ENCODE measurements at places on chromosomes 4 and X.

DNA sequence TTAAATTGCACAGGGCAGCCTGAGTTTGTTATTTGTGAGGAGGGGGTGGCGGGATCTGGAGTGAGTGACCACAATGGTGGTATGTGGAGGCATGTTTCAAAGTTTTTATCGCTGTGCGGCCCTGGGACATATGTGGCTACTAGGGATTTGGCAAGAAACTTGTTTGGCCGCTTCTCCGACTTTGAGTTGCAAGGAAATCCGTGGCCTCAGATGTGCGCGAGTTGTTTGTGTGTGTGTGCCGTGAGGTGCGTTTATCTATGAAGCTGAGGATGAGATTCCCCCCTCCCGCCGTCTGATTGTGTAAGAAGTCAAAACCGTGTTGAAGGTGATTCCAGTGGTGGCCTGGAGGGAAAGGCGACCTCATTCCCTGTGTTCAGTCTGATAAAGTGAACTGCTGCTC, 1.4 kb downstream of the JADE3 start:
- no peak for DNase-seq

DNA sequence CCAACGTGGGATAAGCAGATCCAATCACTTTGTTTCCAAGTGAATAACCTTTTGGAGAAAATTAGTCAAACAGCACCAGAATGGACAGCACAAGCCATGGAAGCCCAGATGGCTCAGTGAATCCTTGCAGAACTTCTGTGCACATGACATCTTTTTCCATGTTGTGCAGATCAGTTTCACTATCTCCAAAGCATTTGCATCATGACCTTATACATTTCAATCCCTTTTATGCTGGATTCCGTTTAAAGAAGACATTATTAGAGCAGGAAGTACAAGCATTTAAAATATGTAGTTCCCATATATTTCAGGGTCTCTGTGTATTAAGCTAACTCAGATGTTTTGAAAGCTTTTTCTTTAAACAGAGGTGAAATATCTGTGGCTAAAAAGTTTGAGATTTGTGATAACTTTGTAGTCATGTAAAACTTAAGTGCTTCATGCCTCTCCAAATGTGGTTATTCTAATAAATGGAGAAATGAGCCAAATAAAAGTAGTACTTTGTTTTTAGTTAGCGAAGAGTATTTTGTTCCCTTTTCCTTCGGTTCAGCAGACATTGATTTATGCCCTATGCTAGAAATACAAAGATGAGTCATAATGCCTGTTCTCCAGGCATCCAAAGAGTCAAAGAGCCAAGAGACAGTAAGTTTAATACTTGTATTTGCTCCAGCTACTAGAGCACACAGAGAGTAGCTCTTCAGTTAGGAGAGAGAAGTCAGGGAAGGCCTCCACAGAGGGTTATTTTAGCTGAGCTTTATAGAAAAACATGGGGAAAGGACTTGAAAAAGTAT, 39.0 kb downstream of the PLAC8 start:
- no peak for DNase-seq

GRCh38 chrX:32893751-32894150, 317.6 kb downstream of the DMD start:
- DNase-seq, result no peak

- DNase-seq, result no peak
Measured at GRCh38 chr4:8616831-8617230, 24.3 kb downstream of the CPZ start.

DNA sequence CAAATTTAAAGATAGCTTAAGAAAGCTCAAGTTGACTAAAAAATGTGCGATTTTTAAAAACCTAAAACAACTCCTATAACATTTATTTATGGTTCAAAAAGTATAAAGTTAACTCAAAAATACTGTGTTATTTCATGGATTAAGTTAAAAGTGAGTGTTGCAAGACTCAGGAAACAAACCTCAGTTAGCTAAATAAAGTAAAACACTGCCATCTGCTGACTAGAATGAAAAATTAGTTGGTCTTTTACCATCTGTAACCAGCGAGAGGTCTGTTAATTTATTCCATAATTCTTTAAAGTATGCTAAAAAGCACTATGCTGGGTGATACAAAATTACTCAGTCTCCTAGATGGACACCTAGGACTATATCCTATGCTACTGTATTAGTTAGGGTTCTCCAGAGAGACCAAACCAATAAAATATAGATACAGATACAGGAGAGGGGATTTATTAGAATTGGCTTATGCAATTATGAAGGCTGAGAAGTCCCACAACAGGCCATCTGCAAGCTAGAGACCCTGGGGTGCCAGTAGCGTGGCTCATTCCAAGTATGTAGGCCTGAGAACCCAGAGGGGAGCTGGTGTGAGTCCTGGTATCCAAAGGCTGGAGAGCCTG, 4.9 kb upstream of the WDFY3 start:
- DNase-seq, result no peak

DNA sequence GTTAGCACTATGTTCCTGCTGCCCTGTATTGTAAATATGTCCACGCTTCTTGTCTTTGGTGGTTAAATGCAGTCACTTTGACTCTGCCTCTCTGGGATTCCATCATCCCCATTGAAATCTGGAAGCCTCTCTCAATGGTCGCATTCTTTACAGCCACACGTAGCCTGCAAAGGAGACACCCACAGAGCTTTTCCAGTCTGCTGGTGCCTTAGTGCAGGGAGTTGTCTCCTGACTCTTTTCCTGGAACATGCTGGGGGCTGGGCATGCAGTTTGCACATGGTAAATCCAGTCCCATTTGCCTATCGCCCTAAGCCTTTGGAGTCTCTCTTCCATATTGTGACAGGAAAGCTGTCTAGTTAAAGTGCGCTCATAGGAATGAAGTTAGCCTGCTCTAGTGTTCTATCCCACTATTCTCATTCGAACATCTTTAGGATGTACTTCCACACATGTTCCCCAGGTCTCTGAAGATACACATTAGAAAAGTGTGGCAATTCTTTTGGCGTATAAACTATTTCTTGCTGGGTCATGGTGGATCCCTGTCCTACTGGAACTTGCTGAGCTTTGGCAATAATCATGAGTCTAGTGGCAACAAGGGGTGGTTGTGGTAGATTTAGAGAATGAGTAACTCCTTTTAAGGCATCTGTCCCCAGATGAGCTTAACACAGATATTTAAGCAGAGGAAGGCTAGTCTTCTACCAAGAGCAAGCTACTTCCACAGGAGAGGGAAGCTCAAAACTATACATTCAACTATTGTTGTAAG, 33.7 kb downstream of the COQ2 start:
- DNase-seq, result no peak

DNA sequence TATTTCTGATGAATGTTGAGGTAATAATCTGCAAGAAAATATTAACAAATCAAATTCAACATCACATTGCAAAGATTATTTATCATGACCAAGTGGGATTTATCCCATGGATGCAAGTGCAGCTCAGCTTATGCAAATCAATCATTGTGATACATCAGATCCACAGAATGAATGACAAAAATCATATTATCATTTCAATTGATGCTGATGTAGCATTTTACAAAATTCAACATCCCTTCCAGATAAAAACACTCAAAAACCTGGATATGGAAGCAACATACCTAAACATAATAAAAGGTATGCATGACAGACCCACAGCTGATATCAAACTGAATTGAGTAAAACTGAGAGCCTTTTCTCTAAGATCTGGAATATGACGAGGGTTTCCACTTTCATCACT, 1915.4 kb downstream of the ARAP2 start:
- DNase-seq, result no peak

DNA sequence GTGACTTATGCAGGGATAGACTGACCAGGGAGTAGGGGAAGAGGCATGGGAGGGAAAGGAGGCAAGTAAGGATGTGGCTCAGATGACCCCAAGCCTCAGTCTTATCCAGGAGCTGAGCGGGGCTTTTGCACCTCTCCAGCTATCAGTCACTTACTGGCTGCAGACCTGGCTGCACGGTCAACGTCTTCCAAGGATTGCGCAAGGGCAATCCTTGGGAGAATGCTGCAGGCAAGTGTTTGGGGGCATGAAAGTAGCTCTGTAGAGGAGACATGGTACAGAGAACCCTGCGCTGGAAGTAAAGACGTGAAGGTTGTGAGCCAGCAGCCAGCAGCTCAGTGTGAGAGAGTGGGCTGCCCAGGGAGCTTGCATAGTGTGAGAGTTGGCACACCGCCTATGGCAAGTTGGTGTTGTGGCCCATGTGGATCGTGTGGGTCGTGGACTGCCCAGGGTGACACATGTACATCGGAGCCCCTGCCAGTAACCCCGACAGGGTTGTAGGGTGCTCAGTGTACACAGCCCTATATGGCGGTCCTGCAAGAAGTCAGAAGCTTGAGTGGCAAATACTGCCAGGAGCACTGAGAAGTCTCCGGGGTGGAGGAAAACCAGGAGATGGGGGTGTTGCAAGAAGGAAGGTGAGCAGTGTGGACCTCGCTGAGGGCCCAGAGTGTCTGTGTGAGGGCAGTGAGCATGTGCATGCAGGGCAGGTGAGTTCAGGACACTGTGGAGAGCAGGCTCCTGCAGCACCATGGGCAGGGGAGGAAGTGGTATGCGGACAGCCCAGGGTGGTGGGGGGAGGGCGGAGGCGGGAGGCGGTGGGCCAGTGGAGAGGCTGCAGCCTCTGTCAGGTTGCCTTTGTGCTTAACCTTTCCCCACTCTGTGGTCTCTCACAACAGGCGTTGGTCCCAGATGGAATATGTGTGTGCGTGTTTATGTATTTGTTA, 50.9 kb downstream of the KIT start:
- DNase-seq, result no peak

DNA sequence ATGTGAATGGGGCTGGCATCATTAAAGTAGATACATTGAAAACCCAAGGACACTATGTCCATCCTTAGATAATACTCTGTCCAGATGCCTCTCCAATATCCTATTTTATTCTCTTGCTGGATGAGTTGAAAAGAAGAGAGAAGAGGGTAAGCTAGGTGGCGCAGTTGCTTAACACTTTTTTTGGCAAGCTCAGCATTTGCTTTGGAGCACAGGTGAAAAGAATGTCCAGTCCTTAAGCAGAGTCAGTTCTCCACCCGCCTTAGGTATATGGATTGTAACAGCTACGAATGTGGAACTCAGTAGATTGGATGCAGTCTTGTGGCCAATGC, 208.4 kb downstream of the NWD2 start:
- DNase-seq, result no peak

DNA sequence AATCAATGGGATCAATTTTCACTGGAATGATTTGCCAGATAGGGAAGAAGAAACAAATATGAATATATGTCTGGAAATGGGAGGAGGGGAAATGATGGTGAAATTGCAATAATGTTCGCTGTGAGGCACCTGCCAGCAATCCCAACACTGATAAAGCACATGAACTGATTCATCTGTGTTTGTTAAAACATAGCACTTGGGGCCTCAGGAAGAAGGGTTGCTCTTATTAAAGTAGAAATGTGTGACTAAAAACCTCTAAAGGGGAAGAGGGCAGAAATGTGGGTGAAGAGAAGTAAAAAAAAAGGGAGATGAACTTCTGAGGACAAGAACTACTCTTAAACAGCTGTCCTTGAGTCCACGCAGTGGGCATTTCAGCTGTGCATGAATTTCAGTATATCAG, 101.4 kb downstream of the C4orf51 start:
- DNase-seq, result no peak

- DNase-seq, result no peak
Measured at GRCh38 chrX:37383313-37383712, 34.1 kb downstream of the PRRG1 start.

DNA sequence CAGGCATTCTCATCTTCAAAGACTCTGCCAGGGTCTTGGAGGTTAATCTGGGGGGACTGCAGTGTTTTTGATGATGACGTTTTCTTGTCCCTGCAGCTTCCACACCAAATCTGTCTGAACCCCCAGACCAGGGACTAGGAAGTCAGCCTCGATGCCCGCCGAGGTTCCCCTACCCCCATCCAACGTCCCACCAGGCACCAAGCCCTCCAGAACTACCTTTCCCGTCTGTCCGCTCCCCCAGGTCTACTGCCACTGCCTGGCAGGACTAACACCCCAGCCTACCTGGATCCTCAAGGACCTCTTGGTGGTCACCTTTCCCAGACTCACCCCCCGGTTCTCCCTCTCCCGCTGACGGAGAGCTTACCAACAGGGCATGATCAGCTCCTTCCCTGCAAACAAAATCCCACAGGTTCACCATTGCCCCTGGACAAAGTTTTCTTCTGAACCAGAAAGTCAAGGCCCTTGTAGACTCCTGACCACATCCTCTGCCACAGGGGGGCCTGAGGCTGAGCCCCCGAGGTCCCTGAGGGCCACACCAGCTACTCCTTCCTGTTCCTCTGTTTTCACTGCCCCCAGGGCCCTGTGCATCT, 40.9 kb downstream of the HMX1 start:
- DNase-seq, result no peak

DNA sequence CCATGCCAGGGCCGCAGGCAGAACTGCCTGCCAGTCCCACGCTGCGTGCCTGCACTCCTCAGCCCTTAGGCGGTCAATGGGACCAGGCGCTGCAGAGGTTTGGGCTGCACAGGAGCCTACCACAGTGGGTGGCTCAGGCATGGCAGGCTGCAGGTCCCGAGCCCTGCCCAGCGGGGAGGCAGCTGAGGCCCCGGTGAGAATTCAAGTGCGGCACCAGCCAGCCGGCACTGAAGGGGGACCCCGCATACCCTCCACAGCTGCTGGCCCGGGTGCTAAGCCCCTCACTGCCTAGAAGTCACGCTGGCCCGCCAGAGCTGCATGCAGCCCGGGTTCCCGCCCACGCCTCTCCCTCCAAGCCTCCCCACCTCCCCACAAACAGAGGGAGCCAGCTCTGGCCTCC, 302.5 kb upstream of the UGT8 start:
- no peak for DNase-seq

DNA sequence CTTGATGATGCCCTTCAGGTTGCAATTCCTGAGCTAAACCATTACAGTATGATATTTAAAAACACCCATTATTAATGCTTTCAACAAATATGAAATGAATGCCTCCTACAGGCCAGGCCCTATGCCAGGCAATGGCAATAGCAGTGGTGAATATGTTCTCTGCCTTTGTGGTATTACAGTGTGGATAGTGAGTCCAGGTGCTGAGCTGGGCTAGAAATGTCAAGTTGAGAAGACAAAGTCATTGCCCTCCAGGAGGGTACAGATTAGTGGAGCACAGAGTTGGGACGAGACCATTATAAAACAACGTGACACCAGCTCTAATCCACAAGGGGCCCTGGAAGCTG, 81.9 kb downstream of the RBM47 start:
- no peak for DNase-seq

DNA sequence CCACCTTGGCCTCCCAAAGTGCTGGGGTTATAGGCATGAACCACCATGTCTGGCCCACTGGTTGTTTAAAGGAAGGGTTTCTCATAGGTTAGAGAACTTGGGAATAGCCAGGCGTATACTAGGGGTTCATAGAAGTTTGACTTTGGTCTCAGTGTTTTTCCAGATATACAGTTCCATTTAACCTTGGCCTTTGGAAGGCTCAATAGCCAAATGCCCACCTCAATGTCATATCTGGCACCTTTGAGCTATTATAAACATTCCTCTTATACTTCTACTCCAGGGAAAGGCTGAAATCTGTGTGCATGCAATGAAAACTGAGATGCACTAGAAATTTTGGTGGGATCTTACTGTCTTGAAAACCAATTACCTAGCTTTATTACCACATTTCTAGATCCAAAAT, 47.5 kb upstream of the PROM1 start:
- no peak for DNase-seq

DNA sequence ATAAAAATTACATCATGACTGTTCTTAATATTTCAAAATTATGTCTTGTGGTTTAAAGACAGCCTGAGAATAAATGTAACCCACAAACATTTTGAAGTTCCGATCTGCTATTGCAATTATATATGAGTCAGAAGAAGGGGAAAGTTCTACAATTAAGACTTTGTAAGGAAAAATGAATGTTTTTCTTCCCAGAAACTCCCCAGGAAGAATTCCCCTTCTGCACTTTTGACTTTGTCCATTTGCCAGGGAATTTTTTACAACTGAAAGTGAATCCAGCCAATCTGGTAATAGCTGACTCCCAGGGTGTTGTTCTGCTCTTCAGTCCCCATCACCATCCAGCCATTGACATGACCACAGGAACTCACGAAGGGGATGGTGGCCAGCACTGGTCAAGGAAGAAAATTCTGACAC, 61.6 kb upstream of the NOCT start:
- DNase-seq, result no peak

Measured in stimulated activated CD4-positive, alpha-beta T cell treated with anti-CD3 and anti-CD28 coated beads, Interleukin-1b, Interleukin-23, amount 100 ng/mL, for 4 hours (primary cell).